Foreskin keratinocyte (primary cell): ENCODE measurements at places on chromosomes 1 and 21. TPM values are rescaled to one million over a fixed set of nuclear protein-coding genes. Genes with fewer than 3 reads are reported as not detected.

Gene CD1D
- total RNA-seq: 3.9 and 5.1 TPM in 2 replicates

Gene MATN1
- 0.07 and 0.14 TPM in 2 replicates for total RNA-seq

Gene ITSN1
- total RNA-seq: 37.7 and 38.0 TPM in 2 replicates

Gene PHF13
- total RNA-seq: 15.3 and 16.3 TPM in 2 replicates

Gene FNDC5
- total RNA-seq: not detected in 2 replicates
